ENCODE measurements at places on chromosomes 5 and 9.
A peak's percentile ranks its signal among the peaks of the same experiment; 100 is the strongest.

DNA sequence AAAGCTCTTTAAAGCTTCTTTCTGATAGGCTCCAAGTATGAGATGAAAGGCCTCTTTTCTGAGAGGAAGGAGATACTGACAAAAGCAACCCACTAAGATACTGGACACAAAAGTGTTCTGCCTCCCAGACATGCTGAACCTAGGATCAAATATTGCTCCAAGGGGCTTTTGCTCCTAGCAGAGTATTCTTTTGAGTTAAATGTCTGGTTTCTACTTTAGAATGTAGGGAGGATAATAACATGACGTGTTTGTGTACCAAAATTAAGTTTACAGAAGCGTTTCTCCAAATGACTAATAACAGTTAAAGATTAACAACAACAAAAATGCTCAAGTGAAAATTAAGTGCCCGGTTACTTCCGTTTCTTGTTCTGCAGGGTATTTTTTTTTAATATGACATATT lies 2293.3 kb upstream of the C9orf72 start:
- DNase-seq = no peak

DNA sequence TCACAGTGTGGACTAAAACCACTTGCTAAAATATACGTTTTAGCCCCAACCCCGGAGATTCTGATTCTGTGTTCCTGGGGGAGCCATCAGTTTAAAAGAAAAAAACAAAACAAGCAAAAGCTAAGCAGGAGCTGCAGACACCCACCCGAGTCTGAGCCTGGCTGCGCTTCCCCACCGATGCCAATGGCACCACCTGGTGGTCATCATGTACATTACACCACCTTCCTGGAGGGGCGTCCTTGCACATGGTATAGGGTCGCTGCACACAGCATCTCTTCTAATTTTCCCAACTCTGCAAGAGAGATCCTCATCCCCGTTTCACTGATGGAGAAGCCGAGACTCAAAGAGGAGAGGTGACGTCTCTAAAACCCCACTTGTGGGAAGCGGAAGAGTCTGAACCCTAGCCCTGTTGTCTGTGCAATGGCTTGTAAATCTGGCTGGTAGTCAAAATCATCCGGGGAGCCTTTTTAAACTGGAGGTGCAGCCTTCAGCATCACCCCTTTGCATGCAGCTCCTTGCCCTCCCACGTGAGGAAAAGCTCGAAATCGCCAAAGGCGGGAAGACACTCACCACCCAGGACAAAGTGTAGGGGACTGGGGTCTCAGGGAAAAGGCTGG lies 23.1 kb upstream of the CNOT6 start:
- no peak for DNase-seq

- no peak for DNase-seq
Measured at GRCh38 chr5:156379206-156379605, 52.2 kb downstream of the SGCD start.

DNA sequence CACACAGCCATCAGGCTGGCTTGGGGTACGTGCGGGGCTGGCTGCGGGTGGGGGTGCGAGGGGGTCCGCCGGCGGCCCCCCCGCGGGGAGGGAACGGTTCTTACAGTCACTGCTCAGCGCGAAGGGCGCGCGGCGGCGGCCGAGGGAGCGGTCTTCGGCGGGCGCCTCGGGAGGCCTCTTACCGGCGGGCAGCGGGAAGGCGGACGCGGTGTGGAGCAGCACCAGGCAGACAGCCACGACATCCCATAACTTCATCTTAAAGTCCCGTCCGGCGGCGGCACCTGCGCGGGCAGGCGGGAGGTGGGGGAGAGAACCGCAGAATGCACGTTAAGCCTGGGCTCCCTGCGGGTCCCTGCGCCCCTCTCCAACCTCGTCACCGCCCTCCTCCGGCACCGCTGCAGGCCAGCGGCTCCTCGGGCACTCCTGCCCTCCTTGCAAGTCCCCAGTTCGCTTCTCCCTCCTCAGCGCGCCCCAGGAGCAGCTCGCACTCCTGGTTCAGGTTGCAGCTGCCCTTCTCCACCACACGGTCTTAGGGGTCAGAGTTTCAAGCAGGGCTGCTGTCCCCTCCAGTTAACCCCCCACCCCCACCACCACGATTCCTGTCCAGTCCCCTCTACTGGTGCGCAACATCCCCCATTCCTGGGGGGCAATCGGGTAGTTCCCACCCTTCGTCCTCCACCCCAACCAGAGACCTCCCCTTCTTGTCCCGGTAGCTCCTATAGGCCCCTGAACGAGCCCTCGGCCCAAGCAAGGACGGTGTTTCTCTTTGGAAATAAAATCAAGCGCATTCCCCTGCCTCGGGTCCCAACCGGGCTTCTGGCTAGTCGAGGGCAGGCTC lies 5.1 kb downstream of the GDNF start:
- DNase-seq = no peak

- DNase-seq = no peak
Measured at GRCh38 chr5:5037674-5038073, 102.5 kb upstream of the ADAMTS16 start.

DNA sequence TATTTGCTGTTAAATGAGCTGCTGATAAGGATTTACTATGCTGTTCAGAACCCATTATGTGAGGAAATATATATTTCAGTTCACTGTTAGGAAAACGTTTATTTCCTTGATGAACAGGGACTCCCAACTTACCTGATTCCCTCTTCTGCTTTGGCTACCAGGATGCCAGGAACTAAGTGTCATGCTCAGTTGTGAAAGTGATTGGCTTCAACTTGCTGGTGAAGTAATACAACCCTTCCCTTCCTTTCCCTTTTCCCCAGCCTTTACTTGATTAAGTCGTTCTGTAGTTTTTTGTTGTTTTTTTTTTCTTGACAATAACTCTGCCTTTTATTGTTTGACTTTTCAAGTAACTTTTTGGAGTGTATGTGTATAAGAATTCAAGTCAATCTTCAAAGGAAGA lies 309.3 kb downstream of the DOCK8 start:
- DNase-seq = no peak

GRCh38 chr9:98219794-98220370 lies 27.4 kb upstream of the CORO2A start:
- DNase-seq = no peak

DNA sequence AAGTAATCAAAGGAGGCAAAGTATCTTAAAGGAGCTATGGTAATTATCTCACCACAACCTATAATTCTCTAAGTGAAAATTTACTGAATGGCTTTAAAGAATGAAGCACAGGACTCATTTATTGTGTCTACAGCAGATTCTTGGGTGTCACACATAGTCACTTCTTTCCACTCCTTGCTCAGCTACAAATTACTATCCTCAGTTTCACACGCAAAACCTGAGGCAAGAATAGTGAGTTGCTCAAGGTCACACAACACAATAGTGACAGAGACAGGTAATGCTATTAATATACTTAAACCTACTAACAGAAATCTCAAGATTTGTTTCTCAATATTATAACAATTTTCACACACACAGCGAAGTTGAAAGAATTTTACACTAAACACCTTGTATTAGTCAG lies 120.9 kb upstream of the STK32A start:
- no peak for DNase-seq

- no peak for DNase-seq
Measured at GRCh38 chr5:117271656-117272055, 697.0 kb upstream of the SEMA6A start.

DNA sequence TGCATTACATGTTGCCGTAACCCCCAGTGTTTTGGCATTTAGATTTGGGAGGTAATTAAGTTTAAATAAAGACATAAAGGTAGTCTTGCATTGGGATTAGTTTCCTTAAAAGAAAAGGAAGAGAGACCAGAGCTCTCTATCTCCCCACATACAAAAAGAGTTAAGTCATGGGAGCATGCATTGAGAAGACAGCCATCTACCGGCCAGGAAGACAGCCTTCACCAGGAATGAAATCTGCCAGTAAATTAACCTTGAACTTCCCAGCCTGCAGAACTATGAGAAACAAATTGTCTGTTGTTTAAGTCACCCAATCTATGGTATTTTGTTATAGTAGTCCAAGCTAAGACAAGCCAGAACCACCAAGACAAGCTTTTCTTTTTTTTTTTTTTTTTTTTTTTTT lies 567.0 kb upstream of the CDH18 start:
- no peak for DNase-seq

DNA sequence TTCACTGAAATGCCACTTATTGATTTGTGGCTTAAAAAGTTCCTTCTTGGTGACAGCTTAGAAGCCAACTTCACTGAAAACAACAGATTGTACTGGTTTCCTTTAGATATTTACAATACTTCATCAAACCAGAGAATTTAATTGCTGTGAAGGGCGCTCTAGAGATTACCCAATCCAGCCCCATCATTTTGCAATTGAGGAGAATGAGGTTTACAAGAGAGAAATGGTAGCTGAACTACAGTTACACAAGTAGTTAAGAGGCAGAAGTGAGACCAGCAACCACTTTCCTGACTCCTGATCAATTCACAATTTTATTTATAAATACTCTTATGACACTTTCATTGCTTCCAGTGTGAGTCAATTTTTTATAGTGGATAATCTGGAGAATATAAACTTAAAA lies 103.5 kb upstream of the APC start:
- no peak for DNase-seq

DNA sequence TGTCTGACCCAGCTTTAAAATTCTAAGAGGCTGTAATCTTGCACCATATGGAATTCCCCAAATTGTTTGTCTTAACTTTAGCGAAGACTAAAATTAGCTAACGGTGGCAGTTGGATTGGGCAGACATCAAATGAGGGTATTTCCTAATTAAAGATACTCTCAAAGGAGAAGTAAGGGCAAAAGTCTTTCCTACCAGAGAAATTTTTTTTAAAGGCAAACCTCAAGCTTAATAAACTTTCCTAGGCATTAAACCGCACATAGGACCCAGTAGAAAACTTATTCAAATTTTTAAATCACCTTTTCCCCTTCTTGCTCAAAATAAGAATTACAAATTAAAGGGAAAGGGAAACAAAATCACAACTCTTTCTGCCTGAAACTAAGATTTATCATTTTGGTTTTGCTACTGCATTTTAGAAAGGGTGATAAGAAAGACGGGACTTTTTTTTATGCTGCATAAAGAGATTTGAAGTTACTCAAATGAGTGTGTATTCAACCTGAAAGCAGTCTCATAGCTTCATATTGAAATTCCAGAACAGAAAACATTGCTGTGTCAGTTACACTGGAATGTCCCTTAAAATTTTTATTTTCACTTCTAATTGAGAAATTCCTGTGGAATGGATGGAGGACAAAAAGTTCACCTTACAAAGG lies 189.1 kb upstream of the PTGER4 start:
- DNase-seq = no peak

DNA sequence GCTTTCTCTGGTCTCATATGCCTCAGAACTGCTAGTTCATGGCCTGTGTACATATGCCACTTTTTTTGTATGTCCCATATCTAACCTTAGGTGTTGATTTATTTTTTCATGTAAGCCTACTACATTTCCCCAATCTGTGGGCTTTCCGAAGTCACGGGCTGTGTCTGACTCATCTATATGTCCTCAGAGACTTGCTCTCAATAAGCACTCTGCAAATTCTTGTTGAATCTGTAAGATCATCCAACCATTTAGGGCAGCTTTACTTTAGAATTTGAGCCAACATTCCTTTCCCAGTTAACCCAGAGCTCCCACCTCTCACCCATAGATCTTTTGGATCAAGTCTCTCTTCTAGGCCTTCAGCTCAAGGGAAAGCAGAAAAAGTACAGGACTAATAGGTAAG lies 263.4 kb downstream of the SEC61B start:
- no peak for DNase-seq

DNA sequence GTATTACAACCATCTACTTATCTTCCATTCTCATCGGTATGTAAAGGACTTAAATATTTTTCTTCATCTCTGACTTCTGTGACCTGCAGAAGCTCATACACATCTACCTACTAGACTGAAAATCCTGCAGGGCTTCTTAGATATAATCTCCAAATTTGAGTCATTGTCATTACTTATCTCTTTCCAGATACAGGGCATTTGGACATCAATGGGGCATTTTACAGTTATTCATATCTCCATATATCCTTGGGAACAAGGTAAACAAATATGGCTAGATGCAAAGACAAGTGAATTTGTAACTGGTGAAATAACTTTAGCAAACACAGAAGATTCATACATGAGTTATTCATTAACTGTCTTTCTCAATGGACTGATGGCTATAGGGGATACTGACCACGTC lies 37.7 kb upstream of the IL7R start:
- DNase-seq = no peak

- peak; percentile 89 for DNase-seq
Measured at GRCh38 chr9:37963936-37964739, 60.2 kb upstream of the SLC25A51 start.

GRCh38 chr5:166276006-166276405 lies 2015.4 kb upstream of the WWC1 start:
- DNase-seq = no peak

DNA sequence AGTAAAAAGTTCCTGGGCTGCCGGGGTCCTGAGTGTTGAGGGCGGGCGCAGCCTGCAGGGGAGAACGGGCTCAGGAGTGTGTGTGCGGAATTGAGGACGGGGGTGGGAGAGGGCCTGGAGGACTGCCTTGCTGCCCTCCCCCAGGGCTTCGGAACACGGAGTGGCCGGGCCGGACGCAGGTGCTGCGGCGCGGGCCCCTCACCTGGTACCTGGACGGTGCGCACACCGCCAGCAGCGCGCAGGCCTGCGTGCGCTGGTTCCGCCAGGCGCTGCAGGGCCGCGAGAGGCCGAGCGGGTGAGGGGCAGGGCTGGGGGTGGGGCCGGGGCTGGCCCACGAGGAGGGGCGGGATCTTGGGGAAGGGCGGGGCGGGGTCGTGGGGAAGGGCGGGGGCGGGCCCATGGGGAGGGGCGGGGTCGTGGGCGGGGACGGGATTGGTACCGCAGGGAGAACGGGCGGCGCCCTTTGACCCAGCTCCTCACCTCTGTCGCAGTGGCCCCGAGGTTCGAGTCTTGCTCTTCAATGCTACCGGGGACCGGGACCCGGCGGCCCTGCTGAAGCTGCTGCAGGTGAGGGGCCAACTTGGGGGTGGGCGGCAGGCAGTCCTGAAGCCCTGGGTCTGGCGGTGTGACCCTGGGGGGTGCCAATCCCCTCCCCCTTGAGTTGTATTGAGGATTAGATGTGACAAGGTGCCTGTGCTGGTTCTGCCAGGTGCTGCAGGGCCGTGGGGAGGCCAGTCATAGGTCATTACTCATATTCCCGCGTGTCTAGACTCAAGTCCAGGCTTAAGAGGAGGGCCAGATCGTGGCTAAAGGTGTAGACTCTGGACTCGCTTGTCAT lies 7.1 kb downstream of the FPGS start:
- no peak for DNase-seq

- DNase-seq = no peak
Measured at GRCh38 chr9:35627575-35627974, 9.4 kb upstream of the CD72 start.

DNA sequence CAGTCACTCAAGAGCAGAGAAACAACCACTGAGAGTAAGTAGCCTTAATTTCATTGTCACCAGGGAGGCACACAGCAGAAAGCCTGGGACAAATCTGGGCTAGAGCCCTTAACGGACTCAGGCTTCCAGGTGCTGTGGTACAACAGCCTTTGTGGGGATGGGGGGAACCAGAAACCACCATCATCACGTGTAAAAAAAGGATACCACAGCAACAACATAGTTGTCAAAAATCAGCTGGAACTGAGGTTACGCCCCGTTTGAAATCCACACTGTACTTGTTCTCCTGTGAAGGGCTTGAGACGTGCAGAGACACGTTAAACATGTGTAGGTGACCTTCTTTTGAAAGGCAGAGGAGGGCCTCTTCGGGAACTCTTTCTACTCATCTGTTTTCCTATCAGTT lies 16.6 kb upstream of the PLPP1 start:
- DNase-seq = no peak

GRCh38 chr9:127934986-127935385 lies 2.7 kb downstream of the DPM2 start:
- DNase-seq = no peak
